T-helper 1 cell (primary cell): ENCODE measurements at places on chromosomes 4 and X.
A peak's percentile ranks its signal among the peaks of the same experiment; 100 is the strongest.

- no peak for DNase-seq
These were observed 82.8 kb upstream of the VEGFC start for GRCh38 chr4:176875446-176875930.

DNA sequence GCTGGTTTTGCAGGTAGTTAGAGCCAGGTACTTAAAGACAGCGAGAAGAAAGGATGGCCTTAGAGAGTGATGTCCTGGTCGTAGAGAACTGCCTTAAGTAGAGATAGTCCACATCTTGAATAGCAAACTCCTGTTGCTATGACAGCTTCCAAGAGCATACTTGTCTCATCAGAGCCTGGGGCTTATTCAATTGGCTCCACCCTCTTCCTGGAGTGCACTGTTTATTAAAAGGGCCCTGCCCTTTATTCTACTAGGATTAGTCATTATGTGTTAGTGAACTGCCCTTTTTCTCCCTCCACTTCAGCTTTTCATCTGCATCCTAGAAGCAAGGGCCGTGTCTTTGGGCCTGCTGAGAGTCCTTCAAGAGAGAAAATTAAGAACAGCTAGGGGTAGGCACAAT, 94.5 kb upstream of the EOLA2 start:
- DNase-seq, result no peak

DNA sequence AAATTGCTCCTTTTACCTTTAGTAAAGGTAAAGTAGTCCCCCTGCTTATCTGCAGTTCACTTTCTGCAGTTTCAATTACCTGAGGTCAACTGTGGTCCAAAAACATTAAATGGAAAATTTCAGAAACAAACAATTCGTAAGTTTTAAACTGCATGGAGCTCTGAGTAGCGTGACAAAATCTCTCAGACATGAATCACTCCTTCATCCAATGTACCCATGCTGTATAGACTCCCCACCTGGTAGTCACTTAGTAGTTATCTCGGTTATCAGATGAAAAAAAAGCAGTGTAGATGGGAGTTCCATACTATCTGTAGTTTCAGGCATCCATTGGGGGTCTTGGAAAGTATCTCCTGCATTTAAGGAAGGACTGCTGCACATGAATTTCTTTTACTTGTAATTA, 7.7 kb downstream of the UNC5C start:
- no peak for DNase-seq

DNA sequence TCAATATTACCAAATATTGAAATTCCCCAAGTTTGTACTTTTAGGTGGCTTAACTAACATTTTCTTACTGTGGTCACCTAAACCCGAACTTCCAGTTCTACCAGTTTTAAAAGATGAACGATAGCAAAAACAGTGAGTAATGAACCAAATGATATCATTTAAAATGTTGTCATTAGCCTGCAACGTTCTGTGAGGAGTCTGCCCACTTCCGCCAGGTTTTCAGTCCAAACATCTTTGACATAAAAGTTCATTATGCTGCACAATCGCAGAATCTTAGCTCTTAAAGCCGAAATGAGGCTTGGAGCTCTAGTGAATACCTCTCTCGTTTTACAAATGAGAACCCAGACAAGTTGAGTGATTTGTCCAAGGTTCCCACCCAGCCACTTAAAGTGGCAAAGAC, 762 bp downstream of the PIGA start:
- no peak for DNase-seq

- no peak for DNase-seq
These were observed 31.7 kb upstream of the CLDN34 start for GRCh38 chrX:9935436-9935835.

DNA sequence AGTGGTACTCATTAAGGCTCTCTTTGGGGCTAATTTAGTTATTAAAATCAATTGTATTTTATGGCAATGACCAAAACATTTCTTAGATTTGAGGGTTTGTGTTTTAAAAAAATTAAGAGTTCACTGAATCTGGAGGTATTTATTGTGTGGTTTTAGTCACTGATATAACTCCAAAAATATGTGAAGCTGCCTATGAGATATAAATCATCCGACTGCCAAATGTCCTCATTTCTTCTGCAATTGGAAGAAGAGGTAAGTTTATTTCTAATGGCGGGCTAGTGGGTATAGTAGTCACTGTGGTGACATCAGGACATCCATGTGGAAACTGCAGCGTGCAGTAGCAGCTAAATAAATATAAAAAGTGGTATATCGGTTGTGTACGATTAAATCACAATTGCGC, 205.5 kb downstream of the MID1 start:
- no peak for DNase-seq

GRCh38 chr4:124636788-124637187, 75.7 kb downstream of the ANKRD50 start:
- DNase-seq, result no peak

DNA sequence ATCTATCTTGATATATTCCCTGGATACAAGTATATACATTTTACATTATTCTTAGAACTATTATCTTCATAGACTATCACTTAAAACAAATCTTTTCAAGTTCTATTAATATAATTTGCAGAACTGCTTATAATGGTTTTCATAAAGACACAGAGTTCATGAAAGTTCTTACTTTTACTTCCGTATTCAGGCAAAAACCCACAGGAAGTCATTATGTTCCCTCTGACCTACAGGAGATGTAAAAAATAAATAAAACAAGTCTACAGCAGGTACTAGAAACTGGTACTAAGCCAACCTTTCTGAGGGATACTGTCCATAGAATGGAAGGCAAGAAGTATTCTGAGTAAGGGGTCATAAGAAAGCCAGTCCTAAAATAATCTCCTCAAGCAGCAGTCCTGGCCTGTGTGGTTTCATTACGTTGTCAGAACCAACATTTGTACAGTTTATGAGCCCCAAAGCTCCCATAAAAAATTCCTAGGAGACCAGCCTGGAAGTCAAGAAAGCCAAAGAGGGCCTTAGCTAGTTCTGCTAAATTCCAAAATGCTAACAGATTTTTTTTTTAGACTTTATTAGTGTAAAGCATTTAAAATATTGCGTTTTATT, 68.6 kb downstream of the CAMK2D start:
- no peak for DNase-seq

DNA sequence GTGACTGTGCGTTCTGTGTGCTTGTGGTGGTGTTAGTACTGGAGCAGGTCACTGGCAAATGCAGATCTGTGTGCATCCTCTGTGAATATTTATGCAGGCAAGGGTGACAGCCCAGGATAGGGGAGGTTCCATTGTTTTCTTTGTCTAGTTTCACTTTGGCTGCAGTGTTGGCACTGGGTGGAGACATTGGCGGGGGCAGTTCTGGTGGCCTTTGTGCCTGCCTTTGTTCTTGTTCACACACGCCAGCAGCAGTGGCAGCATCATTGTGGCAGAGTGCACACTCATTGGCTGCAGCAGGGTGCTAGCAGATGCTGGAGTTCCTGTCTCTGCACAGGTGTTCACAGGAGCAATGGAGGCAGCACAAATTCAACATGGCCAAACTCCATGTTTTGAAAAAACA, 495.3 kb downstream of the UBE2NL start:
- no peak for DNase-seq

- no peak for DNase-seq
These were observed 43.5 kb upstream of the CD99 start for GRCh38 chrX:2647627-2648026.

GRCh38 chrX:8027827-8028226, 100.6 kb upstream of the PNPLA4 start:
- no peak for DNase-seq

DNA sequence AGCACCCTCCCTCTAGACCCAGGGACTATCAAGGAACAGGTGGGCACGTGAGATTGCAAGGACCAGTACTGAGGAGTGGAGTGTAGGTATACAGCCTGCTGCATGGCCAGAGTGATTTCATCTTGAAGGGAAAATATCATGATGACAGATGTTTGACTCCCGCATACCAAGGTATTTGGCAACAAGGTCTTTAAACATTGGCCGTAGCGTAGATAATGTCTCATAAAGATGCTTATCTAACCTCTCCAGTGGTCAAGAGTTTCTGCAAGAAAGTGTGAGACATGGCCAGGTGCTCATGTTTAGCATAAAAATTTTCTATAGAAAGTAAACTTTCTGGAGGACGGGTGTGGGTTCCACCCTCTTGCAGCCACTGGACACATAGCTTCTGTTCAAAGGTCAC, 18.7 kb upstream of the ZNF630 start:
- DNase-seq, result no peak

- DNase-seq, result no peak
These were observed 51.2 kb downstream of the TBC1D14 start for GRCh38 chr4:6960628-6961412.

GRCh38 chr4:108794136-108794535, 31.3 kb upstream of the ETNPPL start:
- no peak for DNase-seq

- DNase-seq, result no peak
These were observed 12.7 kb upstream of the CAPN6 start for GRCh38 chrX:111282991-111283390.

DNA sequence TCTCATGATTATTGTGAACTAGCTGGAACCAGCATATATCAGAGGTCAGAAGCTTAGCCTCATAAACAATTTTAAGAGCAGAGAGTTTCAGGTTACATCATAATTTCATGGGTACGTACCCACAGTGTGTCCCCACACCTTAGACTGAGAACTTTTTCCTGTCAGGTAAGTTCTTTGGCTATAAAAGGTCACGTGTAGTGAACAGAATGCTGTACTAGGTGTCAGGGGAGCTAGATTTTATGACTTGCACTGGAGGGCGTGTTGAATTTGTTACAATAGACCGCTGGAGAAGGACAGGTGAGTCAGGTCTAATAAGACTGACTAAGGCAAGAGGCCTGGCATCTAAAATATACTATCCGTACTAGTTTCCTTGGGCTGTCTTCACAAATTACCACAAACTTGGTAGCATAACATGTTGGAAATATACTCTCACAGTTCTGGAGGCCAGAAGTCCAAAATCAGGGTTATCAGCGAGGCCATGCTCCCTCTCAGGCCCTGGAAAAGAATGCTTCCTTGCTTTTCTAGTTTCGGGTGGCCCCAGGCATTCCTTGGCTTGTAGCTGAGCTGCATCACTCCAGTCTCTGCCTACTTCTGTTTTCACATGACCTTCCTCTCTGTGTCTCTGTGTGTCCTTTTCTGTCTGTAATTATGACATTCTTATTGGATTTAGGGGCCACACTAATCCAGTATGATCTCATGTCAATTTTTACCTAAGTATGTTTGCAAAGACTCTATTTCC, 512.0 kb upstream of the NR3C2 start:
- DNase-seq, result no peak

DNA sequence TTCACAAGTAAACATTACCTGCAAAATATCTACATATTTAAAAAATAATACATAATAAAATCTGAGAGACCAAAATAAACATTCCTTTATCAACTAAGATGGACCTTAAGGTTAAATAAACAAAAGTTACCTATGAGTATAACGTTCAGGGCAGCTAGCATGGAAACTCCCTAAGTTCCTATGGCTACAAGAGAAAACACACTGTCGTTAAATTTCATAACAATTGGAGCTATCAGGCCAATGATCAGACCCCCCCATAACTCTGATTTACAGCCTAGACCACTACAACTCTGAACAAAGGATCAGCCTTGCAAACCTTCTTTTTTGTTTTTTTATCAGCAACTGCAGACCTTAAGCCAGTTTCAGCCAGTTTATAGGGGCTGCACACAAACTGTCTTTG, 1418.4 kb downstream of the PCDH18 start:
- no peak for DNase-seq

DNA sequence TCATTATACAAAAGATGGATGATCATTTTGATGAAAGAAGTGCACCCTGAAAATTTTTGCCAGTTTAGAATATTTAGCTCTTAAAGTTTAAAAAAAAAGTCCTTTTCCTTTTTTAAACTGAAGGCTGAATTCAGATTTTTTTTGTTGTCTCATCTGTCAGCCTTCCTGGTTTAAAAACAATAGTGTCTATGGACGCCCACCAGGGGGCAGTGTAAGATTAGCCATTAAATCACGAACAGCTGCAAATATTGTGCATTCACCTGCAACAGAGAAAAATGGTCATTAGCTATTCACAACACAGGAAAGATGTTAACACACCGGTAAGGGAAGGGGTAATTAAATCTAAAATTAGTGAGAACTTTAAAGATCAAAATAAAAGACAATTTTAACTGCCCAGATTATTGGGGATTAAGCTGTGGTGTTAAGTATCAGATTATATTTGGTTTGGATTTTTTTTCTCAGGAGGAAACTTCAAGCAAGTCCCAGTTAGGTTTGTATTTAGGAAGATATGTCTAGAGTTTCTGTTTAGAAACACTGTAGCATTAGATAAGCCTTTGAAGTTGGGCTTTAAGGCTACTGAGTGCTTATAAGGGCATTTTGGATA, 4.4 kb upstream of the CXorf38 start:
- DNase-seq, result peak; percentile 69

DNA sequence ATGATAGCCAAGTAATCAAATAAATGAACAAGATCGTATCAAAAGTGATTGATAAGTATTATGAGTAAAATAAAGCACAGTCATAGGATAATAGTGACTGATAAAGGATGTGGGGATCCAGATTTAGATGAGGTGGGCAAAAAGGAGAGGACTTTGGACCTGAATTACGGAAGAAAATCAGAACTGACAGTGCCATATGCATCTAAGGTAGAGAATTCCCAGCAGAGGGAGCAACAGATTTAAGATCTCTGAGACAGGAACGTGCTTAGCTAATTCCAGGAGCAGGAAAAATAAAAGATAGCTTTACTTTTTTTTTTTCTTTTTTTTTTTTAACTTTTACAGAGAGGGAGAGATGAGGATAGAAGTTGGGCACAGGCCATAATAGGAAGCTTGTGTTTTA, 189.9 kb downstream of the NWD2 start:
- DNase-seq, result no peak

DNA sequence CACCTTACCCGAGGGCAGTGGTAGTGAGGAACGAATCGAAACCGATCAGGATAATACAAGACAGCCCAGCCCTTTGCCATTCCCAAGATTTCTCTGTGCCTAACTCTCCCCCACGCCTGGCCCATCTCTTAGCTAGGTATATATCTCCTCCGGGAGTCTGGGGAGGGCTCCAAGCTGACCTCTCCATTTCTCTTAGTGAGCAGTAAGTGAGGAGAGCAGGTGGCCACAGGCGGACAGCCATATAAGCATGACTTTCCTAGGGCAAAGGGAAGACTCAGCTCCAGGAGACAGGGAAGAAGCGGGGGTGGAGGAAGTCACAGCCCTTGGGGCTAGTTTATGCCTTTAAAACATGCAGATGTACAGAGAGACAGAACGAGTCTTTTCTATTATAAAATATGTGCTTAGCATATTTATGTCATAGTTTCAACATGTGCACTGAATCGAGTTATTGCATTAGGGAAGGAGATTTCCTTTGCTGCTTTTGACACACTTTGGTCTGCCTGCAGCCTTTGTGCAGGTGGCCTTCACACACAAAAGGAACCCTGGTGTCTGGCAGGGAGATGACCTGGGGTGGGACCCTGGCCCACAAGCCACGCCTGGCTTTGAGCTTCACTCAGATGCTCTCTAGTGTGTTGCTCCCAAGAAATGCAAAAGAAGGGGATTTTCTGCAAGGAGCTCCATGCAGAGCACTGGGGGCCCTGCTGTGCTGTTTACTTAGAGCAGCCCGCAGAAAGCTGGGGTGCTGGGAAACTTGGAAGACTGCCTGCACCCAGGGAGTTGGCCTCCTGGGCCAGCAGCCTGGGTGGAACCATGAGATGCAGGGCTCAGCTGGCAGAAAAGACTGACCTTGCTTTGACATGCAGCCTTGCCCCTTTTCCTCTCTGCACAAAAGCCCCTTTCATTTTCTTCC, 613.3 kb downstream of the BCOR start:
- no peak for DNase-seq
